ENCODE measurements at places on chromosomes 1 and 21. TPM values are rescaled to one million over a fixed set of nuclear protein-coding genes. Genes with fewer than 3 reads are reported as not detected.

Gene KIF26B
- total RNA-seq, result 8.6 TPM

Gene SPATA45
- not detected for total RNA-seq

Gene PLEKHG5
- total RNA-seq, result 33.0 TPM

Gene FAM167B
- total RNA-seq, result 2.8 TPM

Gene S100A9
- not detected for total RNA-seq

Gene THEM5
- total RNA-seq, result not detected

Gene RUNX3
- not detected for total RNA-seq

Gene KLF17
- total RNA-seq, result not detected

Gene LENEP
- total RNA-seq, result not detected

GRCh38 chr1:22398656-22399420, 52.8 kb upstream of the ZBTB40 start:
- no peak for DNase-seq

DNA sequence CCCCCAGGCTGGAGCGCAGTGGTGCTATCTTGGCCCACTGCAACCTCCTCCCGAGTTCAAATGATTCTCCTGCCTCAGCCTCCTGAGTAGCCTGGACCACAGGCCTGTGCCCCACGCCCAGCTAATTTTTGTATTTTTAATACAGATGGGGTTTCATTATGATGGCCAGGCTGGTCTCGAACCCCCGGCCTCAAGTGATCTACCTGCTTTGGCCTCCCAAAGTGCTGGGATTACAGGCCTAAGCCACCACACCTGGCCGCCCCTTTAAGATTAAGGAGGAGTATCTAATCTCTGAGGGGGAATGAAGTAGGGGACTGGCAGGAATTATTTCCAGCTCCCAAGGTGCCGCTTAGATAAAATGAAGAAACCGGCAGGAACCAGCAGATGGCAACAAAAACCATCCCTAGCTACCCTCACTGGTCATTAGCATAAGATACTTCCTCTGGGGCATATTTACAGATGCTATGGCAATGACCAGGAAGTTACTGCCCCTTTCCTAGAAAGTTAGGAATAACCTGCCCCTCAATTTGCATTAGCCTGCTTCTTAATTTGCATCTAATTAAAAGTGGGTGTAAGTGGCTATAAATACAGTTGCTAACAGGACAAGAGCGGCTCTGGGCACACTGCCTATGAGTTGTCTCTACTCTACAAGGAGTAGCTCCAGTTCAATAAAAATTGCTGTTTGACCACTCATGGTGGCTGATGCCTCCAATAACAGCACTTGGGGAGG, 7.1 kb upstream of the NSUN4 start:
- DNase-seq, result no peak

DNA sequence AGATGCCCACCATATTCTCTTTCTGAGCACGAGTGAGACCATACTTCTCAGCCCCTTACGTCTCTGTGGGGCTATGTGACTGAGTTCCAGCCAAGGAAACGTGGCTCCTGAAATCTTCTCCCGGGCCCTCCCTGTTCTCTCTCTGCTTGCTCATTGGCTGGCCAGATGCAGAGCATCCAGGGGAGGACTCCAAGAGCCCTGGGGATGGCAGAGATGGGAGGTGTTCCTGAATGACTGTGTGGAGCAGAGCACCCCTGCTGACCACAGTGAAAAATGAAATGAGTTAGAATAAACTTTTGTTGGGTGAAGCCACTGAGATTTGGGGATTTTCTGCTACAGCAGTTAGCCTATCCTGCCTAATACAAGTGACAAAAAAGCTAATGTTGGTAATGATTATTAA, 23.8 kb downstream of the KIAA0040 start:
- DNase-seq, result no peak

DNA sequence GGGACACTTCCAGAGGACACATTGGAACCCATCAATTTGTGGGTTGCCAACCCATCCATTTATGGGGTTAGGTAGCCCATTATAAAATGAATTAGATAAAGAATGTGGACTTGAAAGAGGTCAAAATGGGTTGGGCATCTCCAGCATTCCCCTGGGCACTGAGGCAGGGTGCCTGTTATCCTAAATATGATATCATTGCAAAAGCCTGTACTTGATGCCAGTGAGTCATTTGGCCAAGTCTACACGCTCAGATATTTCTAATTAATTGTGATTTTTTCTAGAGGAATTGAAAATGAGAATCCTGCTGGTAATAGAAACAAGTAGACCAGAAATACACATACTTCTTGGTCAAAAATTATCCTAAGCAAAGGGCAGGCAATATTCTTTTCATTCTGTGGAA, 21.9 kb upstream of the NBL1 start:
- no peak for DNase-seq

- no peak for DNase-seq
Measured at GRCh38 chr1:237219751-237220642, 178.0 kb downstream of the RYR2 start.

DNA sequence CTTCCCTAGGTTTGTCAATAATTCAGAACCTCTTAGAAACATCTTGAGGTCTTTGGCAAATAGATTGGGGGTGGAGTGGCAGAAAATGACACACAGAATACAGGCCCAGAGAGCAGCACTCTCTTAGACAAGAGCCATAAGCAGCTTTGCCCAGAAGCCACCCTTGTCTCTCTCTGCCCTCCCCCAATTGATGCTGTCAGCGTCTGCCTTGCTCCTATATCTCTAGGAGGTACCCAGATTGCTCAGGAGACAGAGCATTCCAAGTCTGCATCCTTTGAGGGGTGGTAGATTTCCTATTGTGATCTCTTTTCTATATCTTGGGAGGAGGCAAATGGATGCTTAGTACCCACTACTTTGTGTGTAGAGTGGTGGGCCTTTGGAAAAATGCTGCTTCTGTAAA, 1.8 kb downstream of the RGL1 start:
- no peak for DNase-seq

DNA sequence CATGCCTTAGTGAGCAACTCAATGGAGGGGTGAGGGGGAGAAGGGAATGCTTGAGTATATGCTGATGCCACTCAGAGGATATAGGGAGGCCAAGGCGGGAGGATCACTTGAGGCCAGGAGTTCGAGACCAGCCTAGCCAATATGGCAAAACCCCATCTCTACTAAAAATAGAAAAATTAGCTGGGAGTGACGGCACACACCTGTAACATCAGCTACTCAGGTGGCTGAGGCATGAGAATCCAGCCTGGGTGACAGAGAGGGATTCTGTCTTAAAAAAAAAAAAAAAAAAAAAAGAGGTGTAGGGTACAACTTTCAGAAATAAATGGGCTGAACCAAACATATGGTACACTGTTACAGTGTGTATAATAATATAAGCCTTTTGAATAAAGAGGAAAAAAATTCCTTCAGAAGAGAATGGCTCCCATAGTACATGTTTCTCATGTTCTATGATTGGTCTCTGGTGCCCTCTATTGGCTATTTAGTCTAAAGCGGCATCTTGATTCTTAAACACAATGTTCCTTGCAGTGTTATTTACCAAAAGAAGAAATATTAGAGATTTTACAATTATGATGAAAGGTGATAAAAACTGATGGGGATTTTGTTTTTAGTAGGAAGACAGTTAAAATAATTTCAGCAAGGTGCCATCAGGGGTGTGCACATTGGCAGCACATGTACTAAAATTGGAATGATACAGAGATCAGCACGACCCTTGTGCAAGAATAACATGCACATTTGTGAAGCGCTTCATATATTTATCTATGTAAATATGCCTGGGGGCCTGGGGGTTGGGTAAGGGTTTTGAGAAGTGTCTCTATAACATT, 109.8 kb downstream of the PATJ start:
- no peak for DNase-seq

DNA sequence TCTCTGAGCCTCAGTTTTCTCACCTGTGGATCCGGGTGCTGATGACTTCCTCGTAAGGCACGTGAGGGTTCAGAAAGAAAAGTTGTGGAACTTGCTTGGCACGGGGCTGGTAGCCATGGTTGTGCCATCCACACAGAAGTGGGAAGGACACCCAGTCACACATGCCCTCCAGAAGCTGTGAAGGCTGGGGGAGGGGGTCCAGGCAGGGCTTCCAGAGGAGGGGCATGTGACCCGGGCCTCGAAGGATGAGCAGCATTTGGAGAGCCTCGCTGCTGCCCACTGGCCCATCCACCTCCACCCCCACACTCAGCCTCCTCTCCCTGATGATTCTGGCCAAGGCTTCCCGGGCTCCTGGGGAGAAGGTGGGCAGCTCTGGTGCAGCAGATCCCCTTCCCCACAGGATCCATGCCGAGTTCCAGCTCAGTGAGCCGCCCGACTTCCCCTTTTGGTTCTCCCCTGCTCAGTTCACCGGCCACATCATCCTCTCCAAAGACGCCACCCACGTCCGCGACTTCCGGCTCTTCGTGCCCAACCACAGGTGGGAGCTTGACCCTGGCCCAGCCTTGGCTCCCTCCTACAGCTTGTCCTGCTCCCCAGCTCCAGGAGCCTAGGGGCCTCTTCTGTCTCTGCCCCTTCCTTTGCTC, 9.4 kb downstream of the SELENON start:
- DNase-seq, result no peak

- no peak for DNase-seq
Measured at GRCh38 chr1:170041423-170042192, 32.9 kb downstream of the KIFAP3 start.

DNA sequence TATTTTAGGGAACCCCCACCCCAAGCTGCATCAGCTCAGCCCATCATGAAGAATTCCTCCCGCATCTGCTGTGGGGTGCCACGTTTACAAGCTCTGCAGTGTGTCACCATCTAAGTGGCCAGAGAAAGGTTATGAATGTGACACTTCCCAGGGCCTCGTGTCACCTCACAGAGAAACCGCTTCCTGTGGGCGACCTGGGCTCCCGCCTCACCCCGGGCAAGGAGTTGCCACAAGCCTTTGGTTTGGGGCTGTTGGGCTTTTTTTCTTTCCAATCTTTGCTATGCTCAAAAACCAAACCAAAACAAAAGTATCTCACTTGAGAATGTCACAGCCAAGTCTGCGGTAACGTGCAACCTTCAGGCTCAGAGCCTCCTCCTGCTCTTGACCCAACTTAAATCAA, 82.1 kb upstream of the ARHGEF16 start:
- DNase-seq, result no peak

DNA sequence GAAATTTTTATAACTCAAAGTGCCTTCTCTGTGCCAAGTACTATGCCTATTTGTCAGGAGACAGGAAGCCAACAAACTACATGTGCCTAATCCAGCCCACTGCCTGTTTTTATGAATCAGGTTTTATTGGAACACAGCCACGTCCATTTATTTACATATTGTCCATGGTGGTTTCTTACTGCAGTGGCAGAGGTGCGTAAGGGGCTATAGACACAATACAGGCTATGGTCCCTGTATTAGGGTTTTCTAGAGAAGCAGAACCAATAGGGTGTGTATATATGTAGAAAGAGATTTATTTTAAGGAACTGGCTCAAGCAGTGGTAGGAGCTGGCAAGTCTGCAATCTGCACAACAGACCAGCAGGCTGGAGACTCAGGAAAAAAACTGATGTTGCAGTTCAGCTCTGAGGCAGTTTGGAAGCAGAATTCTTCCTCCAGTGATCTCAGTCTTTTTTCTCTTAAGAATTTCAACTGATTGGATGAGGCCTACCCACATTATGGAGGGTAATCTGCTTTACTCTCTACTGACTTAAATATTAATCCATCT, 15.4 kb downstream of the PPIE start:
- peak; percentile 7 for DNase-seq

GRCh38 chr1:12179111-12179519, 12.3 kb downstream of the TNFRSF1B start:
- no peak for DNase-seq

DNA sequence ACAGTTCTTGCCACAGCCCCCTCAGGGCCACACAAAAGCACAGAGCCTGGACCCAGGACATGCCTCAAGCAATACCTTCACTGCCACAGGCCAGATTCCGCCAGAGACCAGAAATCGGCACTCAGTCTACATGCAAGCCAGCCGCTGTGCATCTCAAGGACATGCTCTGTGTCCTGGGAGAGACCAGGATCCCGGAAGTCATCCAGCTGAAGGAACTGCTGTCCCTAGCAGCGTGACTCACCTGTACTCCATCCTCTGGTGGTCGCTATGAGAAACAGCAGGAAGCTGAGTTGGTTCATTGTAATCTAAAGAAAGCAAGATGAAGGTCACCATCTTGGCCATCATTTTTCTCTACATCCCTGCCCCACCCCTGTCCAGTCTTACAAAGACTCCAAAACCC, 401 bp downstream of the ITLN1 start:
- DNase-seq, result no peak

DNA sequence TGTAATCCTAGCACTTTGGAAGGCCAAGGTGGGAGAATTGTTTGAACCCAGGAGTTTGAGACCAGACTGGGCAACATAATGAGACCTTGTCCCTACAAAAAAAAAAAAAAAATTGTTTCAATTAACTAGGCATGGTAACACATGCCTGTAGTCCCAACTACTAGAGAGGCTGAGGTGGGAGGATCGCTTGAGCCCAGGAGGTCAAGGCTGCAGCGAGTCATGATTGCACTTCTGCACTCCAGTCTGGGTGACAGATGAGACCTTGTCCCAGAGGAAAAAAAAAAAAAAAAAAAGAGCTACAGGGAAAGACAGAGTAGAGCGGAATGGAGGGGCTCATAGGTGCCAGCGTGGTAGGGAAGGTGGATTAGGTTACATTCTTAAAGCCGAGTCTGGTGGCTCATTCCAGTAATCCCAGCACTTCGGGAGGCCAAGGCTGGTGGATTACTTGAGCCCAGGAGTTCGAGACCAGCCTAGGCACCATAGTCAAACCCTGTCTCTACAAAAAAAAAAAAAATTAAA, 21.0 kb upstream of the PADI6 start:
- no peak for DNase-seq

DNA sequence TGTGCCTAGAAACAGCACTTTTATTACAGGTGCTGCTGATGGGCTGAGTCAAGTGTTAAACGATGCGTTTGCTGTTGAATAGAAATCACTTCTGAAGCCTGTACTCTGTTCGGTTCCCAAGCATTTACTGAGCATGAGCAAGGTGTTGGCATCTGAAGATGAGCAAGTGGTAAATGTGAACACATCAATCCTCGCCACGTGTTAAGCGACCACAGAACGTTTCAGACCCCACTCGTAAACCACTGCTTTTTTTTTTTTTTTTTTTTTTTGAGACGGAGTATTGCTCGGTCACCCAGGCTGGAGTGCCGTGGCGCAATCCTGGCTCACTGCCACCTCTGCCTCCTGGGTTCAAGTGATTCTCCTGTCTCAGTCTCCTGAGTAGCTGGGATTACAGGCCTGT, 241.2 kb downstream of the SETD4 start:
- DNase-seq, result no peak

DNA sequence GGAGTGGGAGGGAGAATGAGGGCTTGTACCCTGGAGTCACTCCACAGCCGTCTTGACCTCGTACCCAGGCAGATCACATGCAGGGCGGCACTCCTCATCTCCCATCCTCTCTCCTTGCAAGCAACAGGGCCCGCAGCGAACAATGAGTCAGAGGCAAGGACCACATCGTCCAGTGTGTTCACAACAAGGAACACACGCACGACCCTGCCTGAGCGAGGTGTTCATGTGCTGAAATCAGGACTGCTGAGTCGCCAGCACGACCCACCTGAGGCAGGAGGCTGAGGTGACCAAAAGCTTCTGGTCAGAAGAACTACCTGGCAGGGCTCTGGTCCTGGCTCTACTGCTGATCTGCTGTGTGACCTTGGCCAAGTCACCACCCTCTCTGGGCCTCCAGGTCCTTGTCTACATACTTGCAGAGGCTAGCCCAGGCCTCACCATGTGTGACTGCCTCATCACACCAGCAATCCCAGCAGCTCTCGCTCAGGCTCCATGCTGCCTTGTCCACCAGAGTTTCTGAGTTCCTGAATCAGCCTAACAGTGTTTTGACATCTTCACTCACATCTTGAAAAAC, 78.0 kb downstream of the SSBP3 start:
- DNase-seq, result no peak
